ENCODE measurements at places on chromosomes 5 and 9.

- no peak for DNase-seq
Observed at GRCh38 chr5:40958811-40959210, 49.5 kb downstream of the C7 start.

- DNase-seq: no peak
Observed at GRCh38 chr5:14178671-14179211, 35.6 kb downstream of the TRIO start.

- DNase-seq: no peak
Observed at GRCh38 chr9:111407813-111408212, 76.4 kb downstream of the ECPAS start.

GRCh38 chr5:30809933-30810332 lies 383.6 kb upstream of the CDH6 start:
- no peak for DNase-seq

- DNase-seq: no peak
Observed at GRCh38 chr9:123814496-123814895, 115.4 kb downstream of the DENND1A start.

GRCh38 chr5:31487506-31487905 lies 44.4 kb downstream of the DROSHA start:
- DNase-seq: no peak
